ENCODE measurements at places on chromosomes 3 and 15. TPM values are rescaled to one million over a fixed set of nuclear protein-coding genes. Genes with fewer than 3 reads are reported as not detected.

Gene PDZRN3
- total RNA-seq = 52.8 TPM

Gene PPP1R14D
- not detected for total RNA-seq

Gene CHRNA7
- 2.0 TPM for total RNA-seq

Gene ESYT3
- 0.19 TPM for total RNA-seq

Gene PXYLP1
- 7.1 TPM for total RNA-seq

Gene TMED3
- total RNA-seq = 27.8 TPM

Gene CLDN16
- not detected for total RNA-seq

Gene THPO
- total RNA-seq = 1.1 TPM

Measured in mesenteric fat pad (tissue), 1 donor.